ENCODE measurements at places on chromosomes 13 and 19. TPM values are rescaled to one million over a fixed set of nuclear protein-coding genes. Genes with fewer than 3 reads are reported as not detected.

Gene BCAM
- 3.4 TPM for total RNA-seq

Gene ATP12A
- total RNA-seq = not detected

Gene ACP7
- total RNA-seq = not detected

Gene RASL11A
- 0.94 TPM for total RNA-seq

Gene HSPBP1
- total RNA-seq = 20.3 TPM
